ENCODE measurements at places on chromosomes 4 and X. TPM values are rescaled to one million over a fixed set of nuclear protein-coding genes. Genes with fewer than 3 reads are reported as not detected.
A peak's percentile ranks its signal among the peaks of the same experiment; 100 is the strongest.

Gene CNOT6L
- polyA plus RNA-seq: 6.4 TPM

GRCh38 chr4:87012265-87012953, 77.6 kb downstream of the AFF1 start:
- no peak for DNase-seq

Gene CXCL11
- not detected for polyA plus RNA-seq

GRCh38 chrX:149950681-149951080, 12.4 kb upstream of the EOLA2 start:
- DNase-seq: peak; percentile 27

- DNase-seq: no peak
Observed at GRCh38 chrX:40083120-40083978, 14.4 kb downstream of the BCOR start.

DNA sequence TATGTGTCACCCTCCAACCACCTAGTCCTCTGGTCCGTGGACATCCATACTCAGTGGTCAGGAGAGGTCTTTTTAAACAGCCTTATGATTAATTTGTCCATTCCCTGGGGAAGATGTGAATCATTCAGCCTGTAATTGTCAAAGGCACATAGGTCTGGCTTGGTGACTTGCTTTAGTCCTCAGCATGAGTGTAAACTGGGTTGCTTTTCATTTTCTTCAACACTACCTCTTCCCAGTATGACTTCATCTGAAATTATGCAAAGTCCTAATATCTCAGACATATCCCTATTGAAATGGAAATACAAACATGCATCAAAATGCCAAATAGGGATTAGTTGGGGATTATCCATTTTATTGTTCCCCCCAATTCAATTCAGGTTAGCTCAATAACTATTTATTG, 208.3 kb upstream of the AMOT start:
- DNase-seq: no peak

Gene TMEM35A
- 1.8 TPM for polyA plus RNA-seq

GRCh38 chr4:30399476-30399875, 320.7 kb upstream of the PCDH7 start:
- DNase-seq: no peak

Gene CDKN2AIP
- polyA plus RNA-seq: 12.0 TPM

DNA sequence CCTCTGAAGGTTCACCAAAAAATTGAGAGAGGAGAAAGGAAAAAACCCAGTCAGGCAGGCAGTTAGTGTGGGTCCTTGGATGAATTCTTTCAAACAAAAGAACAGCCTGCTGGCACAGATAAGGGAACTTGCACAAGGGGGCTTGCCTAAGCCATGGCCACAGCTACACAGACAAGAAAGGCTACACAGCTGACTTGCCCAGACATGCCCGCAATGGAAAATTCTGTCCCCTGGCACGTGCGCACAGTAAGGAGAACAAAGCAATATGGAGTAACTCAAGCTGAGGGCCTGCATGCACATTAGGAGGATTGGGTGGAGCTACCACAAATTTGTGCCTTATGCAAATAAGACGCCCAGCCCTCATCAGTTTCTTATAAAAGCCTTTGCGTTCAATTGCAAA, 512.5 kb upstream of the HTR2C start:
- no peak for DNase-seq

DNA sequence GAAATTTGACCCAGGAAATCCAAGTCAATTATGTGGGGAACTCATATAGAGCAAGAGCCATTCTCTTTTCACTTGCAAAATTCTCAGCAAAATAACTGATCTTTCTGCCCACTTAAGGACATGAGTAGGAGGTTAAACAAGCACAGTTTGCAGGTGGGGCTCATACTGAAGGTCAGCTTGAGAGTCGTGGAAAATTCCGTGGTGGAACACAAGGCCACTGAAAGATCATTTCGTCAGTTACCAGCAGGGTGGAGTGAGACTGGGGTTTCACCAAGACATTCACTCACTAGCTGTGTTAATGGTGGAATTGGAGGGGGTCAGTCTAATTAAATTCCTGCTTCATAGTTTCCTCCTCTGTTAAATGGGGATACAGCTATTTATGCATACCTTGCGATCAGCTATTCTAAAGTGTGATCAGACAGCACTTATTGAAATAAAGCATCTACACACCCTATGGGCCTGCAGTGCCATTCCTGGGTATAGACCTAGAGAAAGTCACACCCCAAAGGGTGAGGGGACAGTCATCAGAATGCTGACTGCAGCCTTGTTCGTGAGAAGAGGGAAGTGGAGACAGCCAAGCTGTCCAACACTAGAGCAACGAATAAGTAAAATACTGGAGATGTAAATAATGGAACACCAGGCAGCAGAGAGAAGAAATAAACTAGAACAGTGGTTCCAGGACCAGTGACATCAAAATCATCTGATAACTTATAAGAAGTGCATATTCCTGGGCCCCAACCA, 42.7 kb upstream of the CLNK start:
- DNase-seq: no peak

DNA sequence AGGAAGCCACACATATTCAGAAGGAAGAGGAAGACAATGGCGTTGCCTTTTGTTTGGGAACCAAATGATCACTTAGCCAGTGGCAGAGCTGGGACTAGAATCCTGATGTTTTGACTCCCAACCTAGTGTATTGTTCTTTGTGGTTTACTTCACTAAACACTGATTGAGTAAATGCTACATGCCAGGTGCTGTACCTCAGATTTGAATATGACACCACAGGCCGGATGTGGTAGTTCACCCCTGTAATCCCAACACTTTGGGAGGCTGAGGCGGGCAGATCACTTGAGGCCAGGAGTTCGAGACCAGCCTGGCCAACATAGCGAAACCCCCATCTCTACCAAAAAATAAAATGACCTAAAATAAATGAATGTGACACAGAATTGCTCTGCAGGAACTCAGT, 8.4 kb downstream of the NDUFA1 start:
- DNase-seq: no peak

DNA sequence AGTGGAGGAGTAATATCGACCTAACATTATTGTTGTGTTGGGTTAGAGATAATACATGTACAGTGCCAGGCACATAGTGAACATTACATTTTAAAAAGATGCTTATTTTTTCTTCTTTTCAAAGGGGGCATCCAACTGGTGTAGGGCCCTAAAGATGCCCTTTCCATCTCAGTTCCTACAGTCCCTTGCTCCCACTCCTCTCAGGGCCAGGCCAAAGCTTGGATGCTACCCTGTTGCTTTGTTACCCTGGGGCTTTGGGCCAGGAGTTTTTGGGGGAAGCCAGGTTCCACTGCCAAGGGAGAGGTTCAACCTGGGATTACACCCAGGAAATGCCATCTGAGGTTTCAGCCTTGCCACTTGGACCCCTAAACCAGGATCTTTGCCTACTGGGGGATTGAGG, 918 bp downstream of the IGSF1 start:
- no peak for DNase-seq

GRCh38 chrX:108001218-108001814, 19.1 kb upstream of the TEX13B start:
- DNase-seq: no peak

GRCh38 chrX:147217334-147217733, 402.8 kb upstream of the CXorf51A start:
- no peak for DNase-seq

DNA sequence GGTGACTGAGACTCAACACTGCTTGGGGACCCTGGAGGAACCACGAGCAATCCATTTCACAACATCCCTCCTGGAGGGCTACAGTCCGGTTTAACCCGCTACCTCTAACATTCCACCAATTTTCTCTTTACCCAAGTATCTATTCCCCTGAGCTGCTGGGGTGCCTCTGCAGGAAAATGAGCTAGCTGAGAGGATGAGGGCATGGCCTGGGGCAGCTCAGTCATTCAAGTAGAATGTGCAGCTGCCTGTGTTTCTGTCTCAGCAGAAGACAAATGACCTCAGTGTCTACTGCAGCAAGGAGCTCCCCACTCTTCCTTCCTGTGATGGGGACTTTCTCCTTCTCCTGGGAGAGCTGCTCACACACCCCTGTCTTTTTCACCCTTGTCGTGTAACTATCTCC, 120.8 kb downstream of the ZNF518B start:
- DNase-seq: peak; percentile 24

- DNase-seq: peak; percentile 22
Observed at GRCh38 chrX:49071877-49072711, 1.7 kb downstream of the PRAF2 start.
